ENCODE measurements at places on chromosomes 1 and 21.

DNA sequence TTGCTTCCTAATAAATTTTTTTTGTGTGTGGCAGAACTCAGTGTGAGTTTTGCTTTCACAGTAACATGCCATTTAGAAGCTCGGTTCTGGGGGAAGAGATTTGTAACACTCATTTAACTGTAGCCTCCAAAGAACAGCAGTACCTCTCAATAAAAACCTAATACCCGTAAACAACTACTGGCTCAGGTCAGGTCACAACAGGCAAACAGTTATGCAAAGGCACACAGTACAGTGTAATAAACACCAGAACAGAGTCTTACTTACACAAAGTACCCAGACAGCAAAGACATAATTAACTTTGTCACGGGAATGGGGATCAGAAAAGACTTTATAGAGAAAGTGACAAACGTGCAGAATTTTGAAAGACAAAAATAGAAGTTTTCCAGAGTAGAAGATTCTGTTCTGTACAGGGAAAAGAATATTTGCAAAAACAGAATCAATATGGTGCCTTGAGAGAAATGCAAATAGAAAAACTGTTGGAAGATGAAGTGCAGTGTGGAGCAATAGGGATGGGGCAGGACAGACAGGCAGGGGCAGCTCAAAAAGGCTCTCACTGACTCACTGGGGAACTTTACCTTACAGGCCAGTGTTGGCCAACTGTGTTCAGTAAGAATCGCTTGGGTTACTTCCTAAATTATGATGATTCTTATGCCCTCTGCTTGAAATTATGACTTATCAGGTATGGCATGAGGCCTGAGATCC is 38.8 kb downstream of the EGLN1 start:
- H3K27me3 ChIP-seq, result no peaks in the 10 kb centered on the region
- no peak overlapping the region for H3K27ac ChIP-seq
- no peaks in the 10 kb centered on the region for H3K4me1 ChIP-seq
- peaks cover 5% of the 10 kb centered on the region for H3K36me3 ChIP-seq
- DNase-seq, result no peak

- peak; percentile 72 for DNase-seq
- no peak overlapping the region for H3K4me3 ChIP-seq
- H3K27ac ChIP-seq, result peak overlapping the region; percentile 72
- no peaks in the 10 kb centered on the region for H3K27me3 ChIP-seq
- peaks cover 7% of the 10 kb centered on the region for H3K4me1 ChIP-seq
Measured at GRCh38 chr1:55547405-55547804, 332.2 kb upstream of the USP24 start.

DNA sequence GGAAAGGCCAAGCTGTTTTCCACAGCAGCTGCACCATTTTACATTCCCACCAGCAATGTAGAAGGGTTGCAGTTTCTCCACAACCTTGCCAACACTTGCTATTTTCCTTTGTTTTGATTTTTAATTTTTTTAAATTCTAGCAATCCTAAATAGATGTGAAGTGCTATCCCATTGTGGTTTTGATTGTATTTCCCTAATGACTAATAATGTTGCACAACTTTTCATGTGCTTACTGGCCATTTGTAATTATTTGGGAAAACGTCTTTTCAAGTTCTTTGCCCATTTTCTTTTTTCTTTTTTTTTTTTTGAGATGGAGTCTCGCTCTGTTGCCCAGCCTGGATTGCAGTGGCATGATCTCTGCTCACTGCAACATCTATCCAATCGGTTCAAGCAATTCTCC is 53.9 kb downstream of the VCAM1 start:
- no peaks in the 10 kb centered on the region for H3K4me1 ChIP-seq
- no peak for DNase-seq
- no peak overlapping the region for H3K27ac ChIP-seq
- H3K27me3 ChIP-seq, result no peaks in the 10 kb centered on the region
- H3K4me3 ChIP-seq, result no peak overlapping the region

GRCh38 chr1:242826701-242827336 is 302.3 kb upstream of the PLD5 start:
- no peak overlapping the region for H3K4me3 ChIP-seq
- H3K27ac ChIP-seq, result no peak overlapping the region
- H3K27me3 ChIP-seq, result no peaks in the 10 kb centered on the region
- H3K4me1 ChIP-seq, result no peaks in the 10 kb centered on the region
- peak; percentile 4 for DNase-seq
- H3K36me3 ChIP-seq, result no peaks in the 10 kb centered on the region

- H3K36me3 ChIP-seq, result no peaks in the 10 kb centered on the region
- peak overlapping the region; percentile 71 for H3K27ac ChIP-seq
- no peaks in the 10 kb centered on the region for H3K27me3 ChIP-seq
- H3K4me1 ChIP-seq, result peaks cover 33% of the 10 kb centered on the region
- no peak overlapping the region for H3K4me3 ChIP-seq
- DNase-seq, result no peak
Measured at GRCh38 chr1:26541431-26541815, 11.9 kb downstream of the RPS6KA1 start.

GRCh38 chr1:174021591-174022079 is 522 bp downstream of the RC3H1 start:
- H3K27me3 ChIP-seq, result no peaks in the 10 kb centered on the region
- peak; percentile 69 for DNase-seq
- peak overlapping the region; percentile 93 for H3K4me3 ChIP-seq
- no peaks in the 10 kb centered on the region for H3K36me3 ChIP-seq
- peaks cover 17% of the 10 kb centered on the region for H3K4me1 ChIP-seq
- peak overlapping the region; percentile 97 for H3K27ac ChIP-seq

DNA sequence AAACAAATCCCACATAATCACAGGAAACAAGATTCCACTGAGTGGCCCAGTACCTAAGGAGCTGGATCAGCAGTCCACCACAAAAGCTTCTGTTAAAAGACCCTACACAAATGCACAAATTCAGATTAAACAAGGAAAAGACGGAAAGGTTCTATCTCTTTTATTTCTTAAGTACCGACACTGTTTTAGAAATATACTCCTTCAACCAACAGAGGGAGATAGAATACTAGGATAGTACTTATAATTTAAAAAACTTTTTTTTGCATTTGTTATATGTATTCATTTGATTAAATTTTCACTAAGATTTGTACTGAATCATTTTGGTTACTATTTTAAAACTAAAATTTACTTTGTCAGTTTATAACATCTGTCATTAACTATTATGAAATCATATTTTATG is 12.5 kb downstream of the CDC7 start:
- H3K27me3 ChIP-seq, result no peaks in the 10 kb centered on the region
- peaks cover 9% of the 10 kb centered on the region for H3K36me3 ChIP-seq
- no peak overlapping the region for H3K27ac ChIP-seq
- DNase-seq, result peak; percentile 59

DNA sequence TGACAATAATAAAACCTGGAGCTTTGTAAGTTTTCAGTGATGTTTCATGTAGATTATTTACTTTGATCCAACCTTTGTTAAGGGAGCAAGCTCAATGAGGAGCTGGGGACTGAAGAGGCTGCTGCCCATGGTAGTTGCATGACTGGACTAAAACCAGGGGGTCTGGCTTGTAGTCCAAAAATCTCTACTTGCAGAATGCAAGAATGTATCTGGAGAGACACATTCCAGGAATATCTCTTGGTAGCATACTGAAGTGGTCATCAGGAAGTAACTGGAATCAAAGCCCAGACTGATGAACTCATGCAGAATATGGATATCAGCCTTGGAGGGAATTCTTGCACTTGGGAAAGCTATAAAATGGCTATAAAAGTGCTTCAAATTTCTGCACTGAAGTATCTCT is 5.8 kb upstream of the KIAA0040 start:
- H3K27ac ChIP-seq, result no peak overlapping the region
- H3K4me3 ChIP-seq, result no peak overlapping the region
- peak; percentile 65 for DNase-seq
- H3K27me3 ChIP-seq, result peaks cover under 1% of the 10 kb centered on the region
- H3K36me3 ChIP-seq, result no peaks in the 10 kb centered on the region

DNA sequence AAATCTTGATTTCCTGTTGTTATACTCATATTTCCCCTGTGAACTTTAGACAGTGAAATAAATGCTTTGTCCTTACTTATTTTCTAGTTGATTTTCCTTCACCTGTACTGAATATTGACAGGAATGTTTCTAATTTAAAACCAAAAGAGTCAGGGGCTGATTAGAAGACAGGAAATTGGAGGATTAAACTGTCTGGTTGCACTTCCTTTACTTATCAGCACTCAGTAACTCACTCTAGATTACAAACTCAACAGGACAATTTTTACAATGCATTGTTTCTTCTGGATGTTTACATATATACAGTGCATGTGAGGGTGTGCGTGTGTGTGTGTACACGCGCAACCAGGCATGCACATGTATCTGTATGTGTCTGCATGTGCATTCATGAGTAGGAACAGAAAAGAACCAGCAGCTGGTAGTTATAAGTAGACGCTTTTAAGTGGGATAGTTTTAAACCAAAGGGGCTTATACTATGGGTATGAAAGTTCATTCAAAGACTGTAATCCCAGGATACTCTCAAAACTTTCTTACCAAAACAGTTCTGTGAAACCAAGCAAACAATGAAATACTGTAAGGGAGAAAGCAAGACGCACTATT is 212.0 kb upstream of the NFIA start:
- H3K36me3 ChIP-seq, result no peaks in the 10 kb centered on the region
- peaks cover 17% of the 10 kb centered on the region for H3K4me1 ChIP-seq
- H3K4me3 ChIP-seq, result no peak overlapping the region
- H3K27ac ChIP-seq, result no peak overlapping the region
- DNase-seq, result no peak
- H3K27me3 ChIP-seq, result no peaks in the 10 kb centered on the region

GRCh38 chr1:198122693-198123092 is 34.1 kb upstream of the NEK7 start:
- no peak for DNase-seq
- H3K36me3 ChIP-seq, result no peaks in the 10 kb centered on the region
- no peak overlapping the region for H3K4me3 ChIP-seq

DNA sequence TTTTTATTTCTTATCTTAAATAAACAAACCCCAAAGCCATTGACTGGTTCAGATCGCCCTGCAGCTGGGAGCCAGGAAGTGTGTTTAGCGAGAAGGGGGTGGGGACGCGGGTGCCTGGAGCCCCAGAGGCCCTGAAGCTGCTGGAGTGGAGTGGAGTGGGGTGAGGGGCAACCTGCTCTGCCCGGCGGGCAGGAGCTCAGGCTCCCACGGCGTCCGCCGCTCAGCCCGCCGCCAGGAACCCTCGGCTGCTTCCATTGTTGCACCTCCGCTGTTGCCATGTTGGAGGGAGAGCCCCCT is 673 bp downstream of the PIK3C2B start:
- H3K4me3 ChIP-seq, result peak overlapping the region; percentile 82
- H3K36me3 ChIP-seq, result peaks cover 4% of the 10 kb centered on the region
- DNase-seq, result peak; percentile 53
- peaks cover 26% of the 10 kb centered on the region for H3K4me1 ChIP-seq
- peak overlapping the region; percentile 91 for H3K27ac ChIP-seq
- no peaks in the 10 kb centered on the region for H3K27me3 ChIP-seq

DNA sequence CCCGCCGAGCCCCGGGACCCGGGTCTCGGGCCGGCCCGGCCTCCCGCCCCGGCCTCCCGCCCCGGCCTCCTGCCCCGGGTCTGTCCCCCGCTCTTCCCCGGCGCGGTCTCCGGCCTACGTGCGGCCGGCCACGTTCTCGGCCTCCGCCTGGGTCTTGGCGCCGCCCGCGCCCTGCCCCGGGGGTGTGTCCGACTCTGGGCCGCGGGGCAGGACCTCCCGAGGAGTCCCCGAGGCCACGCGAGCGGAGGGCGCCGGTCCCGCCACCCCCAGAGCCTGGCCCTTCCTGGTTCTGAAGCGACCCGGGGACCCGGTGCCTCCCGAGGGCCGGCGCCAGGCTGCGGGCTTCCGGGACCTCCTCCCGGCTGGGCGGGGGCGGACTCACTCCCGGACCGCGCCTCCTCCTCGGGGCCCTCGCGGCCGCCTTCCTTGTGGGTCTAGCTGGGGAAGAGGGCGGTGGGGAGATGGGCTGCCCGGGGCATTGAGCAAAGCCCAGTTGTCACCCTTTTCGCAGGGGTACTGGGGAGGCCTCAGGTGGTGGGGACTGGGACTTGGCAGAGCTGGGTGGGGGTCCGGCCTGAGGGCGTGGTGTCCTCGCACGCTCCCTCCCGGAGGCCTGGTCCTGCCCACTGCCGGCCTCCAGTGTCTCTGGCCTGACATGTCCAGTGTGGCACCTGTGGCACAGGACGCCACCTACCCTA is 558 bp downstream of the PFKL start:
- peak; percentile 80 for DNase-seq
- peak overlapping the region; percentile 1 for H3K27ac ChIP-seq
- H3K27me3 ChIP-seq, result no peaks in the 10 kb centered on the region

DNA sequence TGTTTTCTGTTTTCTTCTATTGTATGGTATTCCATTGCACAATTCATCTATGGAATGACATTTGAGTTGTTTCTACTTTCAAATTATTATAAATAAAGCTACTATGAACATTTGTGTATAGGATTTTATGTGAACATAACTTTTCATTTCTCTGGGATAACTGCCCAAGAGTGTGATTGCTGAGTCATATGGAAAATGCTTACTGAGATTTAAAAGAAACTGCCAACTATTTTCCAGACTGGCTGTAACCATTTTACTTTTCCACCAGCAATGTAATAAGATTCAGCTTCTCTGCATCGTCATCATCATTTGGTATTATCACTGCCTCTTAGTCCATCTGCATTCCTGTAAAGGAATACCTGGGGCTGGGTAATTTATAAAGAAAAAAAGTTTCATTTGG is 779.6 kb upstream of the PRMT6 start:
- H3K36me3 ChIP-seq, result no peaks in the 10 kb centered on the region
- H3K27ac ChIP-seq, result no peak overlapping the region
- H3K27me3 ChIP-seq, result no peaks in the 10 kb centered on the region
- peak; percentile 63 for DNase-seq

GRCh38 chr1:152003846-152004442 is 10.3 kb upstream of the S100A10 start:
- H3K4me3 ChIP-seq, result no peak overlapping the region
- H3K4me1 ChIP-seq, result peaks cover 7% of the 10 kb centered on the region
- DNase-seq, result no peak

DNA sequence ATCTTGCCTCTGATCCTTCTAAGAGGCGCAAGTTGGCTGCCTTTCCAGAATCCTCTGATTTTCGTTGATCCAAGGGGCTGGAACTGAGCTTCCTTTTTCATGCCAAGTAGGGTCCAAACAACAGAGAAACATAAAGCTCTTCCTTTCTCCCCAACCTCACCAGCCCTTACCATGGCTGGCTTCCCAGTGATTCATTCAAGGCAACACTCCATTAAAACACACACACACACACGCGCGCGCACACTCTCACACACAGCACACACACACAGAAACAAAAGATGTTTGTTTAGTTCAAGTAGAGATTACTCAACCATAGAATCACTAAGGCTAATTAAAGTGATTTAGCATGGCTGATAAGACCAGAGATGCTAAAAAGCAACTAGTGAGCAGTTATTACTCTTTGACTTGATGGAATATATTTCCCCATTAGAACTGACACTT is 13.0 kb upstream of the GUCA2A start:
- H3K4me1 ChIP-seq, result peaks cover 8% of the 10 kb centered on the region
- DNase-seq, result peak; percentile 56
- no peak overlapping the region for H3K27ac ChIP-seq
- no peaks in the 10 kb centered on the region for H3K27me3 ChIP-seq
- H3K36me3 ChIP-seq, result peaks cover 15% of the 10 kb centered on the region

Measured in muscle of leg (tissue), 16 donors.